ENCODE measurements at places on chromosomes 6 and 20. TPM values are rescaled to one million over a fixed set of nuclear protein-coding genes. Genes with fewer than 3 reads are reported as not detected.

TSHZ2 gene
- total RNA-seq, result 5.2 TPM

GABRR1 gene
- not detected for total RNA-seq

SLC2A4RG gene
- 64.1 TPM for total RNA-seq

GRCh38 chr6:138349891-138350290, 27.8 kb upstream of the SMIM28 start:
- DNase-seq, result no peak
- H3K27me3 ChIP-seq, result no peaks in the 10 kb centered on the region
- no peaks in the 10 kb centered on the region for H3K4me1 ChIP-seq

DNA sequence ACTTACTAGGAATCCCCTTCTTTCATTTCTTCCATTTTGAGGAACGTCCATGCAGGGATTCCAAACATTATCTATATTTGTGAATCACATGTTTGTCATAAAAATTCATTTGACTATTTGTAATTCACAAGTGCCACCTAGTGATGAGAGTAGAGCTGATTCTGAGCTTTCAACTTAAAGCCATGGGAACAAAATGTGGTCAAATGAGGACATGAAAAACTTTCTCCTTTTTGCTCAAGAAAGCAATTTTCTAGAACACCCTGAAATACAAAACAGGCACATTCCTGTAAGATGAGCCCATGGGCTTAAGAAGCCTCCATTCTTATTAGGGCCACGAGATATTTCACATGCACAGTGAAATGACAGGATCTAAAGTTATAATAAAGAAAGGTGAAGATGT, 12.3 kb downstream of the MAP3K7 start:
- no peaks in the 10 kb centered on the region for H3K4me1 ChIP-seq
- DNase-seq, result no peak
- no peak overlapping the region for H3K27ac ChIP-seq
- no peak overlapping the region for H3K4me3 ChIP-seq

DNA sequence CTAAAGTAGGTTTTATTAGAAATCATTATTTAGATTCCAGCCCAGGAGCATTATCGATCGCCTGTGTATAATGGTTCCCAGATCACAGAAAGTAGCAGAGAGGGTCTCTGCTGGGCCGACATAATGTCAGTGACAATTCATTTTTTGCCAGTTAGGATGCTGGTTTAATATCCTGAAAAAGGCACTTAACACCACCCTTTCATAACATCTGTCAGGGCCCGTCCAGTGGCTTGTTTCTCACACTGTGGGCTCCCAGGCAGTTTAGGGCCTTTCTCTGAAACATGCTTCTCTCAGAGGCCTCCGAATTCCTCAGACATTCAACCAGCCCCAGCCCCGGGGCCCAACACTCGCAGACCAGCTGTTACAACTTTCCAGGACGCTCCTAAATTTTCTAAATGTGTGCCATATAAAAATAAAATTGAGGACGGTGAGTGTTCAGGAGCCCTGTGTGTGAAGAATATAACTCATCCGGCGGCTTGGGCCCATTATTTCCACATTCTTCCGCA, 108.6 kb upstream of the EYA4 start:
- H3K4me3 ChIP-seq, result no peak overlapping the region
- no peak overlapping the region for H3K27ac ChIP-seq
- no peaks in the 10 kb centered on the region for H3K4me1 ChIP-seq
- no peak for DNase-seq

- no peak for DNase-seq
- no peaks in the 10 kb centered on the region for H3K36me3 ChIP-seq
- peaks cover 6% of the 10 kb centered on the region for H3K4me1 ChIP-seq
- no peak overlapping the region for H3K27ac ChIP-seq
- no peaks in the 10 kb centered on the region for H3K27me3 ChIP-seq
Observed at GRCh38 chr6:146871611-146872425, 273.0 kb downstream of the ADGB start.

PLCB4 gene
- 7.9 TPM for total RNA-seq

DNA sequence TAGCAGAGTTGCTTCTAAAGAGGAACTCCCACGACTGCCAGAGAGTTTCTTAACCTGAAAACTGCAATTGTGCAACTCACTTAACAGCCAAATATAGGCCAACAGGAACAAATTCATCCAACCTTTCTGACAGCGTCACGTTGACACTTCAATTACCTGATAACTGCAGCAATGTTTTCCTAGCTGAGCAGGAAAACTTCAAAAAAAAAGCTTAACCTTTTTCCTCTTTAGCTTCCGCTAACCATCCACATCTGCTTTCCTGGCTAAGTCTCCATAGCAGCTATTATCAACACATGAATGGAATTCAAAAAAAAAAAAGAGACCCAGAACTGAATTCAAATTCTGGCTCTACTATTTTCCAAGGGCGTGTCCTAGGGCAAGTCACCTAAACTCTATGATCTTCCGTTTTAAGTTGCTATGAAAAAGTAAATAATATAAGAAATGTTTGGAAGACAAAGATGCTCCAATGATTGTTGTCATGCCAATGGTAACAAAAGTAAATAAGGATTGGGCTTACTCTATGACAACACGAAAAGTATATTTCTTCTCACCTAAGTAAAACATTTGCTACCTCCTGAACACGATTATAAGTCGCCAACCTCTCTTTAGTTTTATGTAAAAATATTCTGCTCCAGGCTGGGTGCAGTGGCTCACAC, 524.6 kb upstream of the JARID2 start:
- H3K4me1 ChIP-seq, result peaks cover 28% of the 10 kb centered on the region
- H3K36me3 ChIP-seq, result no peaks in the 10 kb centered on the region
- peak overlapping the region; percentile 45 for H3K27ac ChIP-seq

GRCh38 chr6:24971067-24971466, 35.3 kb upstream of the RIPOR2 start:
- no peak for DNase-seq
- H3K4me3 ChIP-seq, result no peak overlapping the region
- H3K4me1 ChIP-seq, result no peaks in the 10 kb centered on the region
- no peaks in the 10 kb centered on the region for H3K36me3 ChIP-seq

- H3K36me3 ChIP-seq, result no peaks in the 10 kb centered on the region
- peaks cover 7% of the 10 kb centered on the region for H3K4me1 ChIP-seq
- H3K4me3 ChIP-seq, result no peak overlapping the region
- H3K27ac ChIP-seq, result no peak overlapping the region
Observed at GRCh38 chr6:158272324-158272723, 39.9 kb upstream of the TULP4 start.

- no peaks in the 10 kb centered on the region for H3K36me3 ChIP-seq
- H3K4me1 ChIP-seq, result peaks cover 4% of the 10 kb centered on the region
- peak; percentile 85 for DNase-seq
- peak overlapping the region; percentile 40 for H3K4me3 ChIP-seq
Observed at GRCh38 chr6:160766989-160767646, 65.1 kb downstream of the PLG start.

DNA sequence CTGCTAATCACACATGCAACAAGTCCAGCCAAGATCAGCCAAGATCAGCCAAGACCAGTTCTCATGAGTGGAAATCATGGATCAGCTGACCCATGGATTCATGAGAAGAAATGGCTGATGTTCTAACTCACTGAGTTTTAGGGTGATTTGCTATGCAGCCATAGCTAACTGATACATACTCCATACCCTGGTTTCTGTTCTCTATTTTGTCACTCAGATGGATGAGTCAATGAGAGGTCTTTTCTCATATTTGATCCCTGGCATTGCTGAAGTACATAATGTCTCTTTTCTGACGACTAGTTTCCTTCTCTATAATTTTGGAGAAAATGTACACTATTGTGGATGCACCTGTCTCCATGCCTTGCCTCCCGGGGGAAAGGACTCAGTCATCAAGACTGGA, 118.4 kb upstream of the LY86 start:
- H3K4me1 ChIP-seq, result no peaks in the 10 kb centered on the region
- H3K4me3 ChIP-seq, result no peak overlapping the region
- H3K36me3 ChIP-seq, result no peaks in the 10 kb centered on the region
- no peaks in the 10 kb centered on the region for H3K27me3 ChIP-seq
- H3K27ac ChIP-seq, result no peak overlapping the region
- no peak for DNase-seq

MYLK2 gene
- not detected for total RNA-seq

BNIP5 gene
- total RNA-seq, result not detected

DNA sequence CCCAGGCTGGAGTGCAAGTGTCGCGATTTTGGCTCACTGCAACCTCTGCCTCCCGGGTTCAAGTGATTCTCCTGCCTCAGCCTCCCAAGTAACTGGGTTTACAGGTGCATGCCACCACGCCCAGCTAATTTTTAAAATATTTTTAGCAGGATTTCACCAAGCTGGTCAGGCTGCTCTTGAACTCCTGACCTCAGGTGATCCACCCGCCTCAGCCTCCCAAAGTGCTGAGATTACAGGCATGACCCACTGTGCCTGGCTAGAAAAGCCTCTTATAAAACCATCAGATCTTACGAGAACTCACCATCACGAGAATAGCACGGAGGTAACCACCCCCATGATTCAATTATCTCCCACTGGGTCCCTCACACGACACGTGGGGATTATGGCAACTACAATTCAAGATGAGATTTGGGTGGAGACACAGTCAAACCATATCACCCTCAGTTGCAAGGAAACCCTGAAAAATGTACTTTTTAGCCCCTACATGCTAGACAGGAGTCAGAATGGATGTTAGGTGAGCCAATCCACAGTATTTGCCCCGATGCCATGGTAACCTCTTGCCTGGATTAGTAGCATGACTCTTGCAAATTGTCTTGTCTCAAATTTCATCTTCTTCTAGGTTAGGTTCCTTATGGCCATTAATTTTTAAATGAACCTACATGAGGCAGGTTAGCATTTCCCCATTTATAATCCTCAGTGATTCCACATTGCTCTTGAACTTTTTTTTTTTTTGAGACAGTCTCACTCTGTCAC, 17.1 kb upstream of the SASH1 start:
- peaks cover 12% of the 10 kb centered on the region for H3K4me1 ChIP-seq
- H3K27ac ChIP-seq, result no peak overlapping the region
- H3K4me3 ChIP-seq, result no peak overlapping the region
- no peak for DNase-seq
- H3K36me3 ChIP-seq, result no peaks in the 10 kb centered on the region
- no peaks in the 10 kb centered on the region for H3K27me3 ChIP-seq

GRCh38 chr6:104908888-104909525, 47.9 kb upstream of the LIN28B start:
- DNase-seq, result no peak
- H3K27me3 ChIP-seq, result no peaks in the 10 kb centered on the region
- no peak overlapping the region for H3K4me3 ChIP-seq
- H3K4me1 ChIP-seq, result no peaks in the 10 kb centered on the region
- no peak overlapping the region for H3K27ac ChIP-seq

ELOVL5 gene
- total RNA-seq, result 80.4 TPM

STMND1 gene
- not detected for total RNA-seq

- no peak overlapping the region for H3K27ac ChIP-seq
- H3K27me3 ChIP-seq, result no peaks in the 10 kb centered on the region
- H3K4me3 ChIP-seq, result no peak overlapping the region
- no peak for DNase-seq
- peaks cover 7% of the 10 kb centered on the region for H3K4me1 ChIP-seq
Observed at GRCh38 chr20:51374456-51374830, 168.1 kb downstream of the NFATC2 start.

- DNase-seq, result no peak
- H3K27me3 ChIP-seq, result no peaks in the 10 kb centered on the region
- H3K4me1 ChIP-seq, result peaks cover 62% of the 10 kb centered on the region
- no peaks in the 10 kb centered on the region for H3K36me3 ChIP-seq
- peak overlapping the region; percentile 76 for H3K27ac ChIP-seq
- peak overlapping the region; percentile 25 for H3K4me3 ChIP-seq
Observed at GRCh38 chr6:143746202-143747119, 68.7 kb downstream of the PHACTR2 start.

MRAP2 gene
- 0.72 TPM for total RNA-seq

DNA sequence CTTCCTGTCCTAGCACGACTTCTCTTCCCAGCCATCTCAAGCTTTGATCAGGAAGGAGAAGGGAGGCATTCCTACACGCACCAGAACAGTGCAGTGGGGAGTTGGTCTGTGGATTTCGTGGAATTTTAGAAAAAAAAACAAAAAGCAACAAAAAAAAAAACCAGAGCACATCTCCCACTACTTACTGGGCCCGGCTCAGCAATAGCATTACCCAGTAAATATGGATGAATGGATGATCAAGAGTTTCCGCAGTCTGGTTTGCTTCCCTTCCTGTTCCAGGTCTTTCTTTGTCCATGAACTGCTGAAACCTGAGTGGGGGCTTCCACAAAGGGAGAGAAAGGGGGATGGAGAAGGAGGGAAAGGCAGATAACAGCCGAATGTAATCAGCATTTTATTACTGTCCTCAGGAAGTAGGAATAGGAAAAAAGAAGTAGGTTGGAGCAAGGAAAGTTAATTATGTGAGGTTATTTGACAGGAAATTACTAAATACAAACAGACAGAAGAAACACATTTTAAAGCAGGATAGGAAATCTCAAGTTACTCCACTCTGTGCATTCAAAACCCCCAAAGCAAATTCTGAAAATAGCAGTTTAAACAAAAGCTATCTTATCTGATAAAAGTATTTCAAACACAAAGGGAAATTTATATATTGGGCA, 349.0 kb downstream of the PRL start:
- no peaks in the 10 kb centered on the region for H3K36me3 ChIP-seq
- H3K27me3 ChIP-seq, result no peaks in the 10 kb centered on the region
- DNase-seq, result no peak
- H3K4me3 ChIP-seq, result no peak overlapping the region
- no peak overlapping the region for H3K27ac ChIP-seq

DNA sequence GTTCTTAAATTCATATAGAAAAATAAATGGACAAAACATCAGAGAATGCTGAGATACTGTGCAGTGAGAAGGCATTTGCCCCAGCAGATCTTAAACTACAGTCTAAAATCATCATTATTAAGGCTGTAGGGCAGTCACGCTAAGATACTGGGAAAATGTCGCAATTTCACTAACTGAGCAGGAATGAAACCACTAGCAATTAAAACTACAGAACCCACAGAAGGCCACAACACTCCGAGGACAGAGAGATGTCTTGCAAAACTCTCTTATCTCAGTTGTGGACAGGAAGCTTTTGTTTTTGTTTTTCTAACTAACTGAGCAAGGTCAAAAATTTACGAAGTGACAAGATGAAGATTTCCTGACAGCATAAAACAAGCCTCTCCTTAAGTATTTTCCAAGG, 18.2 kb downstream of the GNAS-AS1 start:
- H3K4me3 ChIP-seq, result no peak overlapping the region
- H3K27me3 ChIP-seq, result no peaks in the 10 kb centered on the region
- no peak for DNase-seq
- H3K4me1 ChIP-seq, result no peaks in the 10 kb centered on the region
- H3K36me3 ChIP-seq, result no peaks in the 10 kb centered on the region

- no peaks in the 10 kb centered on the region for H3K36me3 ChIP-seq
- H3K4me3 ChIP-seq, result no peak overlapping the region
- H3K27me3 ChIP-seq, result no peaks in the 10 kb centered on the region
- peak; percentile 71 for DNase-seq
Observed at GRCh38 chr6:44064089-44064947, 62.9 kb downstream of the MRPL14 start.

- no peak for DNase-seq
- no peaks in the 10 kb centered on the region for H3K27me3 ChIP-seq
- no peaks in the 10 kb centered on the region for H3K4me1 ChIP-seq
- H3K36me3 ChIP-seq, result no peaks in the 10 kb centered on the region
- no peak overlapping the region for H3K4me3 ChIP-seq
Observed at GRCh38 chr6:80523010-80523409, 416.5 kb downstream of the BCKDHB start.
